Stimulated activated CD4-positive, alpha-beta T cell treated with anti-CD3 and anti-CD28 coated beads, TNF-alpha, amount 100 ng/mL, for 24 hours (primary cell): ENCODE measurements at places on chromosomes 2 and 18.

DNA sequence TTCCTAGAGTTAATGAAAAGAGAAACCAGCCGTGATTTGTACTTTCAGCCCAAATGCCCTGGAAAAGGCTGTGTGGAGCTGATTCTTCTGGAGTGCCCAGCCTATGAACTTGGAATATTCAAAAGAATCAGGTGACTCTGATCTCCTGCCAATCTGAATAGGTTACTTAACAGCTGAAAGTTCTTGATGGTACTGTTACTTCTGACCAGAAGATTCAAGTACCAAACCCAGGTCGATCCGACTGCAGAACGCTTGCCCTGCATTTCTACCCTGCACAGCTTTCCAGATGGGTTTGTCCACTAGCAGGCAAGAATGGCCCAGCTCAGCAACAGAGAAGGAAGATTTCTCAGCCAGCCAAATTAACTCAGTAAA, 430.4 kb downstream of the PID1 start:
- no peak for DNase-seq

DNA sequence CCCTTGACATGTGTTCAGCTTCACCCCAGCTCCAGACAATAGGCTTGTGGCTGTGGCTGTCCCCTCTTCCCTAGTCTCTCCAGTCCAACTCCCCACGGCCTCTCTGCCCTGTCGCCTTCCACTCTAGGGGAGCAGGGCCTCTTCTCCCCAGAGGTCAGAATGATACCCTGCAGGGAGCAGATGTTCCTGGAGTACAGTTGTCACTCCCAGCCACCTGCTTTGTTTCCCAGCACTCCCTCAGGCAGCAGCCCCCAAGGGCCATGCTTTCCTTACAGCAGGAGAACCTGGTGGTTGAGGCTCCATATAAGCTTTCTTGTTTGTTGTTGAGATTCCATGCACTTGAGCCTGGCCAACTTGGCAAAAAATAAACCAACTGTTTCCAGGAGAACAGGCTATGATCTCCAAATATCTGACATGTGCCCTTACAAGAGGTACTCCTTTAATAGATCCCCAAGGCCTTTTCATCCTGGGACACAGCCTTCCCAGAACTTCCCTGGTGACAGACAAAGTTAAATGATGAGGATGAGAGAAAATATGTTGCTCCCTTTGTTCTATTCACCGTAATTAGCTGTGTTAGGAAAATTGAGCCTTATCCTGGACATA, 45.1 kb downstream of the DPYSL5 start:
- DNase-seq = no peak

GRCh38 chr2:23401427-23402204, 16.6 kb downstream of the KLHL29 start:
- no peak for DNase-seq

GRCh38 chr2:1561259-1561658, 148.0 kb downstream of the TPO start:
- no peak for DNase-seq

GRCh38 chr2:10471955-10472354, 23.8 kb upstream of the ODC1 start:
- DNase-seq = no peak
